ENCODE measurements at places on chromosomes 7 and 10.

DNA sequence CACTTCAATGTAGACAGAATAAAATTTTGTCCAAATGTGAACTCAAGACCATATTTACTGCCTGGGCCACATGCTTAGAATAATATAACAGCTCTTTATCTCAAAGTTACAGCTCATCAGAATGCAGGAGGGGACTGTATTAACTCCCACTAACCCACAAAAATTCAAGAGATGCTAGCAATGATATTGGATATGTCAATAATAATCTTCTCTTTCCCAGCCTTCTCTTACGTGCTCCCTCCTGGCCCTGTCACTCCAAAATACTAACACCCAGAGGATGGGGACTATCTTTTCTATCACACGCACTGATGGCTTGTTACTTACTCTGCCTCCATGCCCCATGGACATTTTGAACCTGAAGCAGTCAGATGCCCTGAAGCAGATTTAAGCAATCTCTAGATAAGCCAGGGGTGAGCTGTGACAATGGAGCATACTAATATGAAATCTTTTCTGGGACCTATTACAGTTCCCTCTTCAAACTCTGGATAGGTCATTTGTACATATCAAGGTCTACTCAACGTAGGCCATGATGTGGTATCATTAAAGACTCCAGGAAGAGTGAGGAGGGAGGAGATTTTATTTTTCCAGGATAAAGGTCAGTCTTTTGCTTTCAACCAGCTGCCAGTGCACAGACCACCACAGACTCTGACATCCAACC lies 803.0 kb downstream of the GRM8 start:
- H3K4me1 ChIP-seq = no peaks in the 10 kb centered on the region
- no peak for DNase-seq
- H3K4me3 ChIP-seq = no peak overlapping the region
- H3K27me3 ChIP-seq = no peaks in the 10 kb centered on the region
- no peak overlapping the region for H3K27ac ChIP-seq
- H3K36me3 ChIP-seq = no peaks in the 10 kb centered on the region

DNA sequence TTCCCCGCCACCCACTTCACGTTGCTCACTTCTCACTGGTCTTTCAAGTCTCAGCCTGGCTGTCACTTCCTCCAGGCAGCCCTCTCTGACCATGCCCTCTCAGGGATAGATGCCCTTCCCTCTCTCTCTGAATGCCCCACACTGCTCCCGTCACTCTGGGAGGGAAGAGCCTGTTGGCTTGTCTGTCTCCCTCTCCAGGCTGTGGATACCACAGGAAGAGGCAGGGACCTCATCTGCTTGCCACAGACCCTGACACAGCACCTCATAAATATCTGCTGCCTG lies 93.1 kb downstream of the OAT start:
- no peak overlapping the region for H3K27ac ChIP-seq
- H3K4me3 ChIP-seq = no peak overlapping the region
- no peaks in the 10 kb centered on the region for H3K36me3 ChIP-seq
- no peak for DNase-seq
- peaks cover 16% of the 10 kb centered on the region for H3K27me3 ChIP-seq

DNA sequence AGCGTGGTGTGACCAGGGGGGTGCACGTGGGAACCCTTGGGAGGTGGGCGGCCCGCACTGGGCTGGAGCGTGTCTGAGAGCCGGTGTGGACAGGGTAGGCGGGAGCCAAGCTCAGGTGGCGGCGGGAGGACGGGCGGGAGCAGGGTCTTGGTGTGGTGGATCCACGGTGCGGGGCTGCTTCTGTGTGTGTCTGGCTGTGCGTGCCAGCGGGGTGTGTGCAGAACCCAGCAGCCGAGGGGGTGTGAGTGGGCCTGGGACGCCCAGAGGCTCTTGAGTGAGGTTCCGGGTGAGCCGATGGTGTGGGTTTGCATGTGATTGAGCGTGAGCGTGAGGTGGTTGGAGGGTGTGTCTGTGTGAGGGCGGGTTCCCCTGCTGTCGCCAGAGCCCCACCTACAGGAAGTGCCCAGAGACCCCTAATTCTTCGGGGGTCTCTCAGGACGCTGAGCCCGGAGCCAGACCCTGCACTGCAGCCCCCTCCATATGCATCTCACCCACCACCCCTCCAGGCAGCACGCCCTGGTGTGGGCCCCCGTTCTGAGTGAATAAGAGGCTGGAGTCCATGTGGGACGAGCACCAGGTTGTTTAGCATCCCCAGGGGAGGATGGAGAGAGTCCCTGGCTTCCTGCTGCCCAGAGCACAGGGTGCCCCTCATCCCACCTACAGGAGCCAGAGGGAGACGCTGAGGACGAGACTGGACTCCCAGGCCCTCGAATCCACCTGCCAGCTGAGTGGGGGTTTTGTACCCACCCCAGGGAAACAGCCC lies 78.2 kb downstream of the ELFN1 start:
- H3K27me3 ChIP-seq = peaks cover 9% of the 10 kb centered on the region
- H3K4me3 ChIP-seq = no peak overlapping the region
- H3K4me1 ChIP-seq = no peaks in the 10 kb centered on the region

DNA sequence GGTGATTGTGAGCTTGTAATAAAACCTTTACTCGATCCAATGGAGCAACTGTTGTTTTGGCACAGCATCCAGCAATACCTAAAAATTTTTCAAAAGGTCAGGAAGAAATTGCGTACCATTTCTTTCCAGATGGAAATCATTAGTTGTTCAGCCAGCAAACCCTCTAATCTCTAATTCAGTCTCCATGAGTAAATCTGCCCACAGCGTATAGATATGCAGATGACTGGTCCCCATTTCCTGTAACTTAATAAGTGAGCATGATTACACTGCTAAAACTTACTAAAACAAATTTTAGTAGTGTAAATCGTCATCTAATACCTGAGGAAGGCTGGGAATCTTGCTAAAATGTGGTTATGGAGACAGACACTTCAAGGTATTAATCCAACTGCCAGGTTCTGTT lies 10.6 kb downstream of the SLC25A16 start:
- peaks cover 23% of the 10 kb centered on the region for H3K4me1 ChIP-seq
- peak overlapping the region; percentile 79 for H3K27ac ChIP-seq
- H3K4me3 ChIP-seq = peak overlapping the region; percentile 48
- no peaks in the 10 kb centered on the region for H3K36me3 ChIP-seq
- peak; percentile 76 for DNase-seq

DNA sequence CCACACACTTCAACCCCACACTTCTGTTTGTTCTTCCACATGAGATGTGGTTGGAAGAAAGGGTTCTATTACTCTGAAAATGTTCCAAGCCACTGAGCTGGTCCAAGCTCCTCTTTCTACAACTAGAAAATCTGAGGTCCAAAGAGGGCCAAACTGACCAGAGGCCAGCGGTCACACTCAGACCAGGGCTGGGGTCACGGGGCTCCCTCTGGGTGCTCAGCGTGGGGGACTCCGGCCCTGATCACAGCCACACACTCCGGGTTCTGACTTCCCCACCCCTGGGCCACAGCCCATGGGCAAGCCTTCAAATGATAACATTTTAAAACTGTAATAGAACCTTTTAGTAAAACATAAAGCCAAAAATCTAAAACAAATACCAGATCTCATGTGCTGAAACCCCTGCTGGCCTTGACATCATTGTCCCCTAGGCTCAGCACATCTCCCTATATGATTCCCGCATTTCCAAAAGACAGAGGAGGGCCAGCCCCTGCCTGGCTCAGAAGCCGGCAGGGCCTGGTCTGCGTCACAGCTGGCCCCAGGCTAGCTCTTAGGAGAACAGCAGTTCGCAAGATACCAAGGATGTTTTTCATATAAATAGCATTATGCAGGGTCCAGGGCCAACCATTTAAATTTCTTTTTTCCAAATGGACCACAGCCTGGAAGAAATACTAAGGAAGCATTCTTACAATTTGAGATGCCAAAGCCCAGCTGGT lies 3.3 kb downstream of the CRYGN start:
- peak overlapping the region; percentile 29 for H3K27ac ChIP-seq
- peaks cover 32% of the 10 kb centered on the region for H3K27me3 ChIP-seq
- H3K4me1 ChIP-seq = peaks cover 8% of the 10 kb centered on the region
- peak; percentile 29 for DNase-seq

GRCh38 chr7:101362334-101363195 lies at the start of gene COL26A1:
TSS of gene COL26A1 (plus strand) at chr7:101362875. CDS start at chr7:101363033, 158 bp downstream.
- H3K36me3 ChIP-seq = no peaks in the 10 kb centered on the region
- no peaks in the 10 kb centered on the region for H3K4me1 ChIP-seq
- H3K27me3 ChIP-seq = peaks cover 23% of the 10 kb centered on the region
- DNase-seq = no peak
- no peak within 1 kb of the TSS for H3K27ac ChIP-seq

DNA sequence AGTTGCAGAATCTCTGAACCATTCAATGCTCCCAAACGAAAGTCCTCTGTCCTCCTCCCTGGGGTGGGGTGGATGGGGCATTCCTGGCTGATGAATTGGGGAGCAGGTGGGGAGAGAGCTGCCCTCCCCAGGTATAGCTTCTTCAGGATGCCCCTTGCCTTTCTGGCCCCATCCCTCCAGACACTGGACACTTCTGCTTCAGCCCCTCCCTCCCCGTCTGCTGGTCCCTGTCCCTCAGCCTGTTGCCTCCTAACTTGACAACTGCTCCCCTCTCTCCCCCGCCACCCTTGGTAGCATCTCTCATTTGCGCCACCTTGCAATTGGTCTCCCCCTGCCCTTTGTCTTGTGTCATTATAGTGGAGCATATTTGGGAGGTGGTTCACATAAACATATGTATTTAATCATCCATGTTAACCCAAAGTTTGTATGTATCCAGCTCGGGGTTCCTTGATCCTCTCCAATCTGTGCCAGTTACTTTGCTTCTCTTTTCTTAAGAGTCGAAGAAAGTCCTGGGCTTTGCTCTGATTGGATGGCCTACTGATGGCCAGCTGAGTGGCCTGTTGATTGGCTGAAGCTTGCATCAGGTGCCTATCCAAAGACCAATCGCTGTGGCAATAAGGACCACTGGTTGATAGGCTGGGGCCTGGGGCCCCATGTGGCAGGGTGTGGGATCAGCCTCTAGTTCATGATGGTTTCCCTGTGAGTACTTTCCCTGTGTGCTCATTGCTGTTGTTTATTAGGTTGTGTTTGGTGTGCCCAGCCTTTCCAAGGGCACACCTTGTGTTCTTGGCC lies 4.0 kb upstream of the GCK start:
- no peak overlapping the region for H3K4me3 ChIP-seq
- no peak overlapping the region for H3K27ac ChIP-seq
- DNase-seq = no peak
- peaks cover 7% of the 10 kb centered on the region for H3K27me3 ChIP-seq
- H3K36me3 ChIP-seq = peaks cover 5% of the 10 kb centered on the region
- H3K4me1 ChIP-seq = peaks cover 24% of the 10 kb centered on the region

DNA sequence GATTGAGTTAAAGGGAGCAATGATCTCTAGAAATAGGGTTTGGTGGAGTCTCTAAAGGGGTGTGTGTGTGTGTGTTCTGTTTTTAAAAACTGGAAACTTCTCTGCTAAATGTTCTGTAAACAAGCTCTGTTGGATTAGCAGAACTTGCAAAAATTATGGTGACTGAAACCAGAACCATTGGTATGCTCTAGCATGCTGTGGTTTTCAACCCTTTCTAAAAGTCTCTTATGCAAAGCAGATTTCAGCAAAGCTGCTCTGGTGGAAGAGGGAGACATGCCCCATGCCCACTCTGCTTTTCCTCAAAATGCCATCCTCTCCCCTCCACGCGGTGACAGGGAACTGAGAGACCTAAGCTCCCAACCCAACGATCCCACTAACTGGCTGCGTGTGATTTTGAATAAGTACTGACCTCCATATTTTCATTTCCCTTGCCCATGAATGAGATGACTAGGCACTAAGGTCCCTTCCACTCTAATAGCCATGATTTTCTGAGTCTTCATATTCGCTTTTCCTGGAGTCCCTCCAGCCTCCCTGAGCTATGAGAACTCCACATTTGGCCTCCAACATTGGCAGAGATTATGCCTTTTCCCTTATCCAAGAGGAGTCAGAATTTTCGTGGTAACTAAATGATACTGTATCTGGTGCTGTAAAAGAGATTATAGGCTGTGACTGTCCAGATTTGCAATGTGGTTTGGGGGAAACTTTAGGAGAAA lies 117.3 kb upstream of the PALS2 start:
- DNase-seq = no peak
- no peaks in the 10 kb centered on the region for H3K36me3 ChIP-seq
- H3K4me3 ChIP-seq = no peak overlapping the region
- no peak overlapping the region for H3K27ac ChIP-seq
- peaks cover 13% of the 10 kb centered on the region for H3K27me3 ChIP-seq

DNA sequence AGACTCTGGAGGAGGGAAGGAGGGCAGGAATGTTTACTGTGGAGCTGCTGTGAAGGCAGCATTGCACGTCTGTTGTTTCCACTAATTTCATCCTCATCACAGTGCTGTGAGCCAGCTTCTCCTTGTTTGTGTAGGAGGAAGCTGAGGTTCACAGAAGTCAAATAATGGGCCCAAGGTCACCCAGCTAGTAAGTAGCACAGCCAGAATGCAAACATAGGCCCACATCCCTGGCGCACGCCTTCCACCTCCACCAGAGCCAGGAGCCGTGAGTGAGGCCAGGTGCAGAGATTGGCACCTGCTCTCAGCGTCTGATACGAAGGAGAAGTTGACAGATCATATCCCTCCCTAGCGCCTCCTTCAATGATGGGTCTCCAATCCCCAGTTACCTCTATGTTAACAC lies 93.6 kb downstream of the HTR5A start:
- H3K4me1 ChIP-seq = peaks cover 21% of the 10 kb centered on the region
- no peaks in the 10 kb centered on the region for H3K36me3 ChIP-seq
- H3K4me3 ChIP-seq = no peak overlapping the region
- H3K27me3 ChIP-seq = peaks cover 5% of the 10 kb centered on the region
- DNase-seq = no peak

DNA sequence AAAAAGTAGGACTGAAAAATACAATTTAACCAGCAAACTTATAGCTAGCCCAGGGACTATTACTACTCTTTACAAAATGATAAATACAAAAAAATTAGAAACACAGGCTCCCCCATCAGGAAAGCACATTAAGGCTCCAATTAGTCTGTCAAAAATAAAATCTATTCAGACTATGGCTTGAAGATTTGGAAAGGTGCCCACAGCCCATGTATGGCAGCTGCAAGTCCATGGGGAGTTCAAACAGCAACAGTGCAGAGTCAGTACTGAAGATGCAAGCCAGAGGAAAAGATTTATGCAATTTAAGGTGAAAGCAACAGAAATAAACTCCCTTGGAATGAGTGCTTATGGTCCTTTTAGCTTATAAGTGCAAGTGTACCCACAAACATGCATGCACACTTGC lies 29.7 kb downstream of the IMMP2L start:
- no peak for DNase-seq
- H3K4me1 ChIP-seq = peaks cover 16% of the 10 kb centered on the region
- no peak overlapping the region for H3K27ac ChIP-seq
- H3K4me3 ChIP-seq = no peak overlapping the region

DNA sequence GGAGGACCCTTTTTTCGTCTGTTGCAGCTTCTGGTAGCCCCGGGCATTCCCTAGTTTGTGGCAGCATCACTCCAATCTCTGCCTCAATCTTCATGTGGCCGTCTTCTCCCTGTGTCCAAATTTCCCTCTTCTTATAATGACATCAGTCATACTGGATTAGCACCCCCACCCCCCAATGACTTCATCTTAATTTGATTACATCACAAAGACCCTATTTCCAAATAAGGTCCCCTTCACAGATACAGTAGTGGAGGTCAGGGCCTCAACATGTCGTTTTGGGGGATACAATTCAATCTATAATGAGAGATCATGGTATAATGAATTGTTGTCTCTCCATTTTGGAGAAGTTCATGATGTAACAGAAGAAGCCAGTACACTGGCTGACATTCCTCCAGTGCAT lies 28.1 kb upstream of the EZH2 start:
- no peak overlapping the region for H3K4me3 ChIP-seq
- no peaks in the 10 kb centered on the region for H3K36me3 ChIP-seq
- H3K4me1 ChIP-seq = peaks cover 23% of the 10 kb centered on the region
- DNase-seq = no peak
- no peak overlapping the region for H3K27ac ChIP-seq
